Central memory CD4-positive, alpha-beta T cell (primary cell): ENCODE measurements at places on chromosomes 6 and 20.

- DNase-seq, result no peak
These were observed 164.3 kb downstream of the TSHZ2 start for GRCh38 chr20:53136473-53136872.

GRCh38 chr20:58692579-58693225 is at the start of gene NPEPL1:
NPEPL1 (plus strand) TSS chr20:58692800; CDS start chr20:58692901, 101 bp downstream.
- peak; percentile 62 for DNase-seq

DNA sequence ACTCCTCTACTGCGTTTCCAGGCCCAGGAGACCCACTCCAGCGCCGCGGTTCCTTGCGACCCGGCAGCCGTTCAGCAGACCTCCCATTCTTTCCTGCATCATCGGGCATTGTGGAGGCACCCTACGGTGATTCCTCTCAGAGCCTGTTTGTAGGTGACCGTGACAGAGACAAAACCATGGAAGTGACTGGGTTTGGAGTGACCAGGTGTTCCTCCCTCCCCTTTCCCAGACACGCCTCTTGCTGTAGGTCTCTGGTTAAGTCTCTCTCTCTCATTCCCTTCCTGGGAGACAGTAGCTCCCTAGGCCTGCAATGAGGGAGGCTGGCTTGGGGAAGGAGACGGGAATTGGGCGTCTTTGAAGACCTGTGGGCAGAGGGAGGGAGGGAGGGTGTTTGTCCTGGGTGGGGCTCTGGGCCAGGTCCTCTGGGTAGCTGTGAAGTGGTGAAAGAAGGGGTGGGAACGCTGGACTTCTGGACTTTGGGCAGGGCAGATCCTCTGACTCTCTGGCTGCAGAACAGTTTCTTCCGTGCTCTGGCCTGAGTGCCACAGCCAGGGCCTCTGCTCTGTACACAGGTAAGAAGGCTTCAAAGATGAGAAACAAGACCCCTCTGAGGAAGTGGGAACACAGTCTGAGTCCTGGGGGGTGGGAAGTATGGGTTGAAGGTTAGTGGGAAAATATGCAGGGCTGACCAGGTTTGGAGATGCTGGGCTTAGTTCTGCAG is 763 bp downstream of the KLC4 start:
- no peak for DNase-seq

- DNase-seq, result peak; percentile 57
These were observed 26.4 kb downstream of the LY86 start for GRCh38 chr6:6614983-6615349.

- no peak for DNase-seq
These were observed 18.7 kb upstream of the UFL1 start for GRCh38 chr6:96502915-96503314.

DNA sequence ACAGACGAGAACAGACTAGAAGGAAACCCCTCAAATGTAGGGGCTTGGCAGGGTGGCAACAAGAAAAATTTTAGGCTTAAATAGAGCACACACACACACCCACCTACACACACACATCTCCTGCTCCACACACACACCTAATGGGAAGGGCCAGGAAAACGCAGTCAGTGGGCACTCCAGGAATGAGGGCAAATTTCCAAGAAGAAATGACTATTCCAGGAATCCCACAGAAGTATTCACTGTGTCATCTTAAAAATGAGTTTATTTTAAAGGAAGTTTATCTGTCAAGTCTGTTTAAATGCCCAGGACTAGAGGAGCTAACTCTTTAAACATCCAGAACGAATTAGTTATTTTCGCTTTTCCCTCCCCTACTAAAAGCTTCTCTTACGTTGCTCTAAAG is 13.0 kb downstream of the ALDH8A1 start:
- DNase-seq, result no peak

DNA sequence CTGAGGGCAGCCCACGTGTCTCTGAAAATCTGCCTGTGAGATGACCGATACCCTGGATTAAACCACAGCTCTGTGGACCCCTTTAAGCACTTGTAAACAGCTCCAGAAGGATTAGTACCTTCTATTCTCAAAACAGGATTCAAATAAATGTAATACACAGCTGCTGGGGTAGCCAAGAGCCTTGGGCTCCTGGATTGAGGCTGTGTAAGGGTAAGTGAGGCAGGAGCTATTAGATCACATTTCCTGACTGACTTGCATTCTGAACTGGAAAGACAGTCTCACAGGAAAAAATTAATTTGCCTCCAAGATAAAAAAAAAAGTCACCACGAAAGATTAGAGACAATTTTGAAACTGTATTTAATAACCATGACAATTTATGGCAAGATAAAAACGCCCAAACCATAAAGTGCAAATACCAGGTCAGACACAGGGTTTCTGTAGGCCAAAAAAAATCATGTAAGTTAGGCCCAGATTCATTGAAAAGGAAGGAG is 78.0 kb downstream of the TRMT11 start:
- no peak for DNase-seq

DNA sequence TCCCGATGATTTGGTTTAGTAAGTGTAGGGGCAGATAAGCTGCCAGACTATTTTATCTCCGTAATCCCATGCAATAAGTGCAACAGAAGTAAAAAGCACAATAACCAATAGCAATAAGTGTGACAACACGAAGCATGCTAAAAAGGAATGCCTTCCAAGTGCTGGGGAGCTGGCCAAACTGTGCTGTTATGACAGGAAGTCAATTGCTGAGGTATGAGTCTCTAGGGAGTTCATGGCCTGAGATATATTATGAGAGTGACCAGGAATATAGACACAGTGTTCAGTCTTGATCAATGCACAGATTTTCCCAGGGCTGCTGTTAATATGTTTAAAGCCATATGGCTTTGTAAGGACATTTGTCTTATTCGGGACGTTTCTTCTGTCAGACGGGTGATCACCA is 10.5 kb upstream of the ANGPT4 start:
- DNase-seq, result no peak

DNA sequence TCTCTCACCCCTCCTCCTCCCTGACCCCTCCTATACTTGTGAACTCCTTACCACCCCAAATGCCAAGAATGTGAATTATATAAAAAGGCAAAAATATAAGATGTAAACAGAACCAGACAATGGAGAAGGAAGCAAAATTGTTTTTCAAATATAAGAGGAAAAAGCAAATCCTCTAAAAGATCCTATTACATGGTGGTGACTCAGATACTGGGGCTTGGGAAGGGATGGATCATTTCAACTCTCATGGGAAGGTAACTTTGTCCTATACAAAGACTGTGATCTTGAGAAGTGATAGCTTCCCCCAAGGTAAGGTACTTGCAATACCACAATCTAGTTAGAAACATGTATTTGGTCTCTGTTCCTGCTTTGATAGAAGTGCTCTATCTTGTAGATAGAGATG is 24.6 kb upstream of the TNFRSF21 start:
- DNase-seq, result no peak

- DNase-seq, result no peak
These were observed 11.5 kb downstream of the IL22RA2 start for GRCh38 chr6:137161949-137162348.

DNA sequence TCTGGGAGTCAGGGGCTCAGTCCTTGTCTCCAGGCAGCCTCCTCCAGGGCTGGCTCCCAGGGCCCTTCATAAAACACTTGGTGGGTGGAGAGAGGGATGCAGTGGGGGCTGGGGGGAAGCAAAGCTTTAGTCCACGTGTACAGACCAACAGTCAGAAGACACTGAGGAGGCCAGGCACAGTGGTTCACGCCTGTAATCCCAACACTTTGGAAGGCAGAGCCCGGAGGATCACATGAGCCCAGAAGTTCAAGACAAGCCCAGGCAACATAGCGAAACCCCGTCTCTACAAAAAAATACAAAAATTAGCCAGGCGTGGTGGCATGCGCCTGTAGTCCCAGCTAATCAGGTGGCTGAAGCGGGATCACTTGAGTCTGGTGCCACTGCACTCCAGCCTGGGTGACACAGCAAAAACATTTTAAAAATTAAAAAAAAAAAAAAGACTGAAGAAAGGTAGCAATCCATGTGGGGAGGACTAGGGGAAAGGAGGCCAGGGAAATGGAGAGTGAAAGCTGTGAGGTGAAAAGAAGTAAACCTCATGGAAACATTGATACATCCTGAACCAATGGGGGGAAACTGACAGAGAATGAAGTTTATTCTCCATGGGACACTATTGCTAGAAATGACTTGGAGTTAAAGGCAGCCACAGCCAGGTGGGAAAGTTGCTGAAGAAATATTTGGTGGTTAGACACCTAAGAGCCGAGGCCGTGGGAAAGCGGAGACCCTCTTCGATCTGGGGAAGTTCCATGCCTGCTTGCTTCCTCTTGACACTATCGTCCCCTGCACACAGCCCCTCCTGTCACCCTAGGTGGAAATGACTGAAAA is 35.4 kb downstream of the PIM1 start:
- no peak for DNase-seq

DNA sequence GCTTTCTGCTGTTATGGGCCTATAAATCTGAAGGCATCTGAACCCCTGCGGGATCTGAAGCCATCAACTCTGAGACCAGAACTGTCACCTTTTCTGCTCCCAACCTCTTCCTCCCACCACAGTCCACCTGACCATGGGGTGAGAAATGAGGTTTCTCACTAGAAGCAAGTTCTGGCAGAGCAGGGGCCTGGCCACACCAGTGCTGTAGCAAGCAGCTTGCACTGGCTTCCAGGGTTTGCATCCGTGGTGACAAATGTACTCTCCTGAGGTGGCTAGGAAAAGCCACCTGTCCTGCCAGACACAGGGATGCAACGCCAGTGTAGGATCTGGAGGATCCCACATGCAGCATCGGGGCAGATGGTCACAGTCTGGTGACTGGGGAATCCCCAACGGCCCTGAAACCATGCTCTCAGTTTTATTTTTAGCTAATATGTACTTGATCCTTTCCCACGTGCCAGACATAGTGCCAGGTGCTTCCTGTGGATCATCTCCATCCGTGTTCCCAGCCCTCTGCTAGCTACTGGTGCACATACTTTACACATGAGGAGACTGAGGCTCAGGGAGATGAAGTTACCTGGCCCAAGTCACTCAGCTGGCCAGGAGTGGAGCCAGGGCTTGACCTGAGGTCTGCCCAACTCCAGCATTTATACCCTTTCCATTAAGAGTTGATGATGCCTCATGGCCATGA is 122.1 kb upstream of the SPACA1 start:
- no peak for DNase-seq

- no peak for DNase-seq
These were observed 100.8 kb downstream of the DST start for GRCh38 chr6:56541741-56542360.

DNA sequence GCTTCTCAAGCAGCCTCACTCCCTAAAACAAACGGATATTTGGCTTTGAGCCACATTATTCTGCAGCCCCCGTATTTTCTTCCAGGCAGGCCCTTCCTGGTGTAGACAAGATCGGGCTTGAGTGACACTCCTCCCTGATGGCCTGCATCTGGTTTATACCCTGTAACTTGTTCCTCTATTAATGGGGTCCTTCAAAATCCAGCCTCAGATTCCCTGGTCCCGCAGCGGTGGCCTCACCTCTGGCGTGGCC is 375 bp upstream of the TMEM14C start:
- DNase-seq, result peak; percentile 0

- no peak for DNase-seq
These were observed 42.5 kb downstream of the MBOAT1 start for GRCh38 chr6:20169786-20170185.

GRCh38 chr6:34671367-34671766 is 25.2 kb downstream of the ILRUN start:
- DNase-seq, result no peak

- no peak for DNase-seq
These were observed 73.8 kb downstream of the EYA4 start for GRCh38 chr6:133314947-133315346.

DNA sequence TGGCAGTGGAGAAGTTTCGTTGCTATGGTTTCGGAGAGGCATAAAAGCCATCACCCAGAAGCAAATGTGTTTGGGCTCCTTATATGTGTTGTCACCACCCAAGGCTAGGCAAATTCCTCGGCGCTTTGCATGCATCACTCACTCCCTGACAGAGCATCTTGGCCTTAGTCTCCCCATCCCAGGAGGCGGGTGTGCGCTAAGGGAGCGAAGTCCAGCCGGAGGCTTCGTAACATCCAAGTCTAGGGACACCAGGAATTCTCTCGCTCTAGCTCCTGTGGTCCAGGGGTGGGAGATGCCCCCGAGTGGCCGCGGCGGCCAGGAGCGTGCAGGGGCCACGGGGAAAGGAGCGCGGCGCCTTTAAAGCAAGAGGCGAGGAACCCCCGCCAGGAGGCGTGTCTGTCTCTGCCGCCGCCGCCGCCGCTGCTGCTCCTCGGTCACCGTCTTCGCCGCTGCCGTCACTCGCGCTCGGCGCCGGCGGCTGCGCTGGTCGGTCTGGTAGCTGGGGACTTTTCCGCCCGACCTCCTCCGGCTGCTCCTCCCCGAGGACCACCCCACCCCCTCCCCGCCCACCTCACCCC is at the start of gene GRIK2:
Gene GRIK2, plus strand, starts transcription at position 458 of the 578 bp plus-strand sequence.
- no peak for DNase-seq

DNA sequence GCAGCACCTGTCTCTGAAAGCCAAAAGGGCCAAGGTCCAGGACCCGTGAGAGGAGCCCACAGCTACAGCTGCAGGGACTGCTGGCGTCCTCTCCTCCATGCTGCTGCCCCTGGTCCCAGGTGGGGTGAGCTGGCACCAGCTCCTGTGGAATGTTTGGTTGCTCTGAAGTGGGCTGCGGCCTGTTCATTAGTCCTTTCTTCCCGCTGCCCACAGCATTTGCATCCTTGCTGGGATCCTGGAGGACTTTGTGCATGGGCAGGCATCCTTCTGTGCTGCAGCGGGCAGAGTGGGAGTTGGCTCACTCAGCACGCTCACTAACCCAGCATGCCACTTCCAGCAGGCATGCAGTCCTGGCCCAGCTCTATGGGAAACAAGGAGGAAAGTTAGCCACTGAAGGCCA is 76.4 kb downstream of the DHX35 start:
- no peak for DNase-seq

GRCh38 chr6:159894991-159895390 is 4.2 kb downstream of the MAS1 start:
- no peak for DNase-seq

GRCh38 chr6:162852192-162852591 is 124.4 kb downstream of the PACRG start:
- DNase-seq, result no peak

DNA sequence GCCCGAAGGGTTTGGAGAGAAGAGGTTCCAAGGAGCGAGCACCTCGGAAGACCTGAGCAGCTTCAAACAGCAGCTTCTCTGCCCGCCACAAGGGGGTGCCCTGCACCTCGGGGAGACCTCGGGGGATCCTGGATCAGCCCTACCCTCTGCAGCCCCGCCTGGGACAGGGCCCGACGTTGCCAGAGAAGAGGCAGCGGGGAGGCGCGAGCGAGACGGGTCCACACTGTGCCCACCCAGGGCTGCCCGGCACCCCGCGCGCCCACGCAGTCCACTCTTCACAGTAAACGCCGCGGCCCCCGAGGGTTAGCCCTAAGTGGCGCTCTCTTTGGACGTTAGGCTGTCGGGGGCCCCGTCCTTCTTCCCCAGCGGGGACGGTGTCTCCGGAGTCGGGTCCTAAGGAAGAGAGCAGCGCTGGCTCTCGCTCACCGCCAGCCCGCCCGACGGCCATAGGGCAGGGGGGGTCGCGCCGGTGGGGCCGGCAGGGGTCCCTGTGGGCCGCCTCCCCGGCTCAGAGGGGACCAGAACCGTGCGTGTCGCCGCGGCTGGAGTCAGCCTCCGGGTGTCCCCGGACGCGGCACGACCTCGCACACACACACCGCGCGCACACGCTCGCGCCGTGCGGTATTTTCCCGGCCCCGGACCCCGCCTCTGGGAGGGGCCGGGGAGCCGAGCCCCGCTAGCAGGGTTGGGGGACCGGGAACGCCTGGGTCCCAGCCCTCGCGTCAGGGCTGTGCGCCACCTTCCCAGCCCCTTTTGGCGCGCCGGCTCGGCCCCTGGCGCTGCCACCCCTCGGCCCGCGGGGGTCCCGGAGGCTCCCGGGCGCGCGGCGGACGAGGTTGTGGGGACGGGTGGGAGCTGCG is 929 bp downstream of the CDH22 start:
- peak; percentile 69 for DNase-seq
